Stimulated activated CD8-positive, alpha-beta memory T cell treated with anti-CD3 and anti-CD28 coated beads, Interleukin-4, amount 100 ng/mL, for 48 hours (primary cell): ENCODE measurements at places on chromosomes 3 and 15.

- DNase-seq, result no peak
Measured at GRCh38 chr15:69126054-69126469, 34.4 kb upstream of the GLCE start.

GRCh38 chr15:25173241-25174028, 218.6 kb downstream of the SNRPN start:
- no peak for DNase-seq

DNA sequence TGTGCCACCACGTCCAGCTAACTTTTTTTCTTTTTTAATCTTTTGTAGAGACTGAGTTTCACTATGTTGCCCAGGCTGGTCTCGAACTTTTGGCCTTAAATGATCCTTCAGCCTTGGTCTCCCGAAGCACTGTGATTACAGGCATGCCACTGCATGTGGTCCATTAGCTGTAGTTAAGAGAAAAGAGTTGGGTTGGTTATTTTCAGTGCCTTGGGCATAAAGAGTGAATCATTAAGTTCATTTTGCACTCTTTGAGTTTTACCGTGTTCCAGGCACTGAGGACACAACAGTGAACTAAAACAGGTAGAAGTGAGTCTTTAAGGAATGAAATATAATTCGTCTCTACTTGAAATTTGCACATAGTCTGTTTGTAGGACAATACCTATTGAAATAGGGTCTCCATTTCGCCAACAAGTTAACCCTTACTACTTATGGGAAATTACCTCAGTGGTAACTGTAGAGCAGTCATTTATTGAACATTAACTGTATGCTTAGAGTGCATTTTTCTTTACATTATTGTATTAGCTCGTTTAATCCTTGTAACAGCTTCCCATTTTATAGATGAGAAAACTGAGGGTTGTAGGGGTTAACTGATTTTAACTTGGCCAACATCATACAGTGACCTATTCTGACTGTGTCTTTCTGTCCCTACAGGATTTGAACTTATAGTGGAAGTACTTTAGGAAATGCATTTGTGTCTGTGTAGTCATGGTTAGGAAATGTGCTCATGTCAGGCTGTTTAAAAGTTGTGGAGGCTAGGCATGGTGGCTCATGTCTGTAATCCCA, 22.7 kb upstream of the TRAK1 start:
- DNase-seq, result no peak

DNA sequence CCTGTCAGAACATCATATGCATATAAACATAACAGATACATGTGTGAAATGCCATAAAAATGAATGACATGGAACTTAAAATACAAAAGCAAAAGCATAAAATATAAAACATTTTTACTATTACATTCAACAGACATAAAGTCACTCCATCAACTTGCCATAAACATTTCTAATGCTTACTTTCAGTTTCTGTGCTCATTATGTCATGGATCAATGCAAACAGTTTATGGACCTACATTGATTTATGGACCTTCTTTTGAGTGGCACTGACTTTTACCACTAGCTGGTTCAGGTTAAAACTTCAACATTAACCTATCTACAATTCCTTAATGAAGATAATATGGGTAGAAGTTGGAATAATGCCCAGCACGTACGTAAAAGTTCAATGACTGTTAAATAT, 577.4 kb upstream of the LMCD1 start:
- DNase-seq, result no peak

- DNase-seq, result no peak
Measured at GRCh38 chr3:126456766-126457388, 18.8 kb downstream of the ZXDC start.

- DNase-seq, result no peak
Measured at GRCh38 chr3:166190360-166190759, 353.1 kb upstream of the BCHE start.

DNA sequence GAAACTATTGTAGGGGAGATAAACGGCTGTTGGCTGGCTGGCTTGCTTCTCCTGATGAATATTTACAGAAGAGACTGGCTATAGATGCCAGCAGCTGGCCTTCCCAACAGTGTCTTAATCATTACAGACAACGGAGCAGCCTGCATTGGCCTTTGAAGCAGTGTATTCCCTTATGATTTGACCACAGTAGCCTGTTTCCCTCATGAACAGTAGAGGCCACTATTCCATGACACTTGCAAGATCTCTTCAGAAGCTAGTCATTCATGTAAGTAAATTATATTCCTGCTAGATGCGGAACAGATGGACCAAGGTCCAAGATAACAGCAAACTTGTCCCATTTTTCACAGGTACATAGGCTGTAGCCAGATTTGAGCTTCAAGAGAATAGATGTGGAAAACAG, 47.3 kb downstream of the TMCO5A start:
- DNase-seq, result no peak

DNA sequence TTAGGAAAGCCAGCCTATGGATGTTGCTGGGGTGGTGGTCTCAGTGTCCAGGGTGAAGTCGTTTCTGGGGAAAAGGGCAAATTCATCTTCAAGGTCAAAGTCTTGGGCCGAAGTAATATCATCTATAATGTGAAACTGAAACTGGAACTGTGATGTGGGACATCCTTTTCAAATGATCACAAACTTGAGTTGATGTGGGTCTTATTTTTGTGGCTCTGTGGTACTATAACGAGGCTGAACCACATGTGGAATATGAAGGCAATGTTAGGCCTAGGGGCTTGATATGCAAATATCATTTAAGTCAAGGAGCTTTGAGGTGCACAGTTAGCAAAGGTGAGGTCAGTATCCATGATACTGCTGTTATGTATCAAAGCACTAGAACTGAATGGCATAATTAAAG, 1.5 kb upstream of the CD200R1L start:
- no peak for DNase-seq

GRCh38 chr15:39756806-39757522, 25.7 kb downstream of the FSIP1 start:
- no peak for DNase-seq

DNA sequence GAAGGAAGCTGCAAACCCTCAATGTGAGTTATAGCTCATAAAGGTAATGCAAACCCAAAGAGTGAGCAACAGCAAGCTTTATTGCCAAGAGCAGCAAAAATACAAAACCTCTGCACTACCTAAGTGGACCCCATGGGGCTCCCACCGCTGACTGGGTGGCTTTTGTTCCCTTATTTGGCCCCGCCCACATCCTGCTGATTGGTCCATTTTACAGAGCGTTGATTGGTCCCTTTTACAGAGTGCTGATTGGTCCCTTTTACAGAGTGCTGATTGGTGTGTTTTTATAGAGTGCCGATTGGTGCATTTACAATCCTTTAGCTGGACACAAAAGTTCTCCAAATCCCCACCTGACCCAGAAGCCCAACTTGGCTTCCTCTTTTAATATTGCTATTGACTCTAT, 154.5 kb upstream of the NSMCE3 start:
- DNase-seq, result no peak

- DNase-seq, result no peak
Measured at GRCh38 chr3:171829841-171830517, 13.2 kb upstream of the TMEM212 start.

DNA sequence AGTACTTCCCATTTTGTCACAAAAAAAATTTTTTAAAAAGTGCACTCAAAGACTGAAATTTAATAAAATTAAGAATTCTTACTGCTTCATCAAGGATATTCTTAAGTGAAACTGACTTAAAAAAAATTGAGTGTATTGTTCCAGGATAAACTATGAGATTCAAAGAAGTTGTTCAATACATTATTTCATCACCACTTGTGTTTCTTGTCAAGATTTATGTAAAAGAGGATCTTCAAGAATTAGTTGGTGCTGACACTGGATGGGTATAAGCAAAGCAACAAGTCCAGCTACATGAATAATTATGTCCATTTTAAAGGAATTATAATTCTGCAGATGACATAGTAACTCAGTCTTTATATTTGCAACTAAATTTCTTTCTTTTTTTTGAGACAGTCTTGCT, 4.3 kb upstream of the AP4E1 start:
- no peak for DNase-seq

- no peak for DNase-seq
Measured at GRCh38 chr3:80190051-80190450, 422.3 kb upstream of the ROBO1 start.

- DNase-seq, result no peak
Measured at GRCh38 chr15:34883042-34883441, 86.5 kb downstream of the AQR start.

DNA sequence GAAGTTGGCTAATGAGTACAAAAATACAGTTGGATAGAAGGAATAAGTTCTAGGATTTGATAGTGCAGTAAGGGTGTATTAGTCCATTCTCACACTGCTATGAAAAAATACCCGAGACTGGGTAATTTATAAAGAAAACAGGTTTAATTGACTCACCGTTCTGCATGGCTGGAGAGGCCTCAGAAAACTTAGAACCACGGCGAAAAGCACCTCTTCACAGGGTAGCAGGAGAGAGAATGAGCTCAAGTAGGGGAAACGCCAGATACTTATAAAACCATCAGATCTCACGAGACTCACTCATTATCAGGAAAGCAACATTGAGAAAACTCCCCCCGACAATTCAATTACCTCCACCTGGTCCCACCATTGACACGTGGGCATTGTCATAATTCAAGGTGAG, 483.3 kb downstream of the TUSC7 start:
- no peak for DNase-seq

- DNase-seq, result no peak
Measured at GRCh38 chr3:72445827-72446217, 402.4 kb downstream of the SHQ1 start.

GRCh38 chr3:1515882-1516281, 423.1 kb downstream of the CNTN6 start:
- DNase-seq, result no peak

GRCh38 chr3:42027571-42027970, 63.6 kb upstream of the TRAK1 start:
- no peak for DNase-seq

DNA sequence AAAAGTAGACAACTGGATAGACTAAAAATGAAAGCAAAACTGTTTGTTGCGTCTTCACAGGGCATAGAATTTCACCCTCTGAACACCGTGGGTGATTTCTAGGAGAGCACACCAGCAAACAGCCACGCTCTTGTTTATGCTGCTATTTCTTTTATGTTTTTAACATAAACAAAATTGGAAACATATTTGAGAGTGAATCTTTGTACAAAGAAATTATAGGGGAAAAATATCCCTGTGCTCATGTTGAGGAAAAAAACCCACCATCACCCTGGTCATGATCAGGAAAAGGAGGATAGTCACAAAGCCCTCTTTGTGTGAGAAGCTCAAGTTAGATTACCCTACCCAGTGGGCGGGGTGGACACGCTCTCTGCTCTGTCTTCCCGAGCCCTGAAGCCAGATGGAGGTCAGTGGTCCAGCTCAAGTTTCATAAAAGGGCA, 313.3 kb downstream of the SATB1 start:
- no peak for DNase-seq

DNA sequence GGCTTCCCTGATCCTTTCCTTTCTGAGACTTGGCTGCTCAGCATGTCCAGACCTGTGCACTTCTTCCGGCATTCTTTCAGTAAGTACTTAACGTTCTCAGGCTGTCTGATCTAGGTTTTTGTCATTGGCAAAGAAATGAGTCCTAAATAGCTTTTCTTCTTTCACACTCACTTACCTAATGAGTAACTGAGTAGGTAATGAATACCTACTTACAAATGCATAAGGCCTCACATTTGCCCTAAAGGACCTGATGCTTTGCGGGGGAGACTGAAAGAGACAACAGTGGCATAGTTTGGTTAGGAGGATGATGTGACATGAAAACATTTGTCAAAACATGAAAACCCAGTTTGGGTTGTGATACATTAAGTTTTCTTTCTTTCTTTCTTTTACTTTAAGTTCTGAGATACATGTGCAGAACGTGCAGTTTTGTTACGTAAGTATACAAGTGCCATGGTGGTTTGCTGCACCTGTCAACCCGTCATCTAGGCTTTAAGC, 516.7 kb upstream of the CFAP20DC start:
- DNase-seq, result no peak

- DNase-seq, result peak; percentile 90
Measured at GRCh38 chr3:17841190-17841828, 98.9 kb upstream of the TBC1D5 start.

DNA sequence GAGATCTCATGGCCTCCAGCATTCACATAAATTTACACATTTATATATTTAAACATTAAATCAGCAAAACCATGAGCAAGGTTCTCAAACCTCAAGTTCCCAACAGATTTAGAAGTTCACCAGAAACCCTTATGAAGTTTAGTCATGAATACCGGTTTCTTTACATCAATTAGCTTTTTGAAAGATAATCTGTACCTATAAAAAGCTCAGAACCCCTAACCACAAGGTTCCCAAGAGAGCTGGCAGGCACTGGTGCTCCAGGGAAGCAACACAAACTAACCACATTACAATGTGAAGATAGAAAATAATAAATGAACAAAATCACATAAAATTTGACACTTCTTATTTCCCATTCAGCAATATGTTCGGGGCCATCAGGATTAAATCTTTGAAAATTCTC, 150.9 kb downstream of the FBN1 start:
- DNase-seq, result no peak

- DNase-seq, result no peak
Measured at GRCh38 chr3:31219131-31219843, 313.4 kb upstream of the STT3B start.

DNA sequence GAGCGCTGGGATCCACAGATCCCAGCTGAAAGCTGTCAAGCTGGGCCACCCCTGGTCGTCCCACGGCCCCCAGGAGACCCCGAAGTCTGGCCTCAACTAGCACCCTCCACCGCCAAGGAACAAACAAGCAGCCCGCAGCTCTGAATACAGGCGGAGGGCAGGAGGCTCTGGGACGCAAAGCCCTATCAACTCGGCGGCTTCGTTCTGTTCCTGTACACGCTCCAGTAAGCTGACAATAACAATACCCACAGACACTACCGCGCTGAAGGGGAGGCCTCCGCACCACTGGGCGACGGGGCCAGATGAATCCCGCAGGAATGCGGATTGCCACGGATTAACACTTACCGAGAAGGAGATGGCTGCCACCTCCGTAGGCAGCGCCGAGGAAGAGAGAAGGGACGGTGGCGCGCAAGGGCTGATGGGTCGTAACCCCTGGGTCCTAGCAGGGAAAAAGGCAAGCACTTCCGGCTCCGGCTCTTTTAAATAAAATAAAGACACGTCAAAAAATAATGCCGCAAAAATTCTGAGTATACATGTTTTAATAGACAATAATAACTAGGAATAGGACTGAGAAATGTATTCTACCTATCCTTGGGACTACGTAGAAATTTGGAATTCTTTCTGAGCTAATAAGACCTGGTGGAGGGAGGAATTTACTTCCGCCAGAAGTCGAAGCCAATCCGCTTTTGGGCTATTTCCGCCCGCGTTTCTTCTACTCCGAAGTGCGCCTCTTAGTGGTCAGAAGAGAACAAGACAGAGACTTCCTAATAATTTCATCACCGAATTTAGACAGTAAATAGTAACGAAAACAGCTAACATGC, at the start of gene RPL32:
Gene RPL32 (minus strand): TSS at position 417 of the 821 bp plus-strand sequence. CDS start 1,328 bp downstream, outside the sequence.
- DNase-seq, result peak; percentile 86

- no peak for DNase-seq
Measured at GRCh38 chr3:177615015-177615414, 417.7 kb upstream of the TBL1XR1 start.

- no peak for DNase-seq
Measured at GRCh38 chr3:9884555-9885165, 4.6 kb upstream of the CIDEC start.

DNA sequence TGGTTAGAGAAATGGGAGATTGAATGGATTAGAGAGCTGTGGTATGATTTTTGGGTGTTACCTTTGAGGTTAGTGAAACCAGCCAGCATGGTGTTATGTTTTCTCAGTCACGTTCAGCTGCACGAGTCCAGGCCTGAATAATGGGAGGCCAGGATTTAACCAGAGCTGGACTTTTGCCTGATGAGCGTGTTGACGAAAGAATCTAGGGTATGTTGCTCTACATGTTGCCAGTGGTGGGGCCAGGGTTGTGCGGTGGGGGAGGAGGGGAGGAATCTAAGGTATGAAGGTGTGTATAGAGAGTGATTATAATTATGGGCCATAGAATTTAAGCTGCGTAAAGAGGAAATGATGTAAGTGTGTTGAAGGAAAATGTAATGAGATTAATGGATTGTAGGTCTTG, 22.8 kb downstream of the MINDY2 start:
- DNase-seq, result no peak
